ENCODE measurements at places on chromosomes 11 and 22. TPM values are rescaled to one million over a fixed set of nuclear protein-coding genes. Genes with fewer than 3 reads are reported as not detected.

DNA sequence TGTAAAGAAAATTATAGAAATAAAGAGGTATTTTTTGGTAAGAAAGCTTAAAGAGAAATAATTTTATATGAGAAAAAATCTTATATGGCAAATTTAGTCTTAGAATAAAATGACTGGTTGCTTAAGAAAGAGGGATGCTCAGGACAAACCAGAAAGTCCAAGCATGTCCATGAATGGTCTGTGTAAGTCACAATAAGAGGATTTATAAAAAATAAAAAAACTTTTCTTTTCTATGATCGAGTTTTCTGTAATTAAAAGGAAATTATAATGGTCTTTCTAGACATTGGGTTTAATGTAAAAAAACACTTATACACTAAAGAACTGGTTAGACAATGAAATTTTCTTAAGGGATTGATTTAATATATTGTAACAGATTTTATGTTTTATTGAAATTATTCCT is 819.6 kb downstream of the TBC1D22A start:
- DNase-seq, result no peak
- H3K27ac ChIP-seq, result no peak overlapping the region
- H3K36me3 ChIP-seq, result no peaks in the 10 kb centered on the region
- H3K4me3 ChIP-seq, result no peak overlapping the region
- no peaks in the 10 kb centered on the region for H3K4me1 ChIP-seq

DNA sequence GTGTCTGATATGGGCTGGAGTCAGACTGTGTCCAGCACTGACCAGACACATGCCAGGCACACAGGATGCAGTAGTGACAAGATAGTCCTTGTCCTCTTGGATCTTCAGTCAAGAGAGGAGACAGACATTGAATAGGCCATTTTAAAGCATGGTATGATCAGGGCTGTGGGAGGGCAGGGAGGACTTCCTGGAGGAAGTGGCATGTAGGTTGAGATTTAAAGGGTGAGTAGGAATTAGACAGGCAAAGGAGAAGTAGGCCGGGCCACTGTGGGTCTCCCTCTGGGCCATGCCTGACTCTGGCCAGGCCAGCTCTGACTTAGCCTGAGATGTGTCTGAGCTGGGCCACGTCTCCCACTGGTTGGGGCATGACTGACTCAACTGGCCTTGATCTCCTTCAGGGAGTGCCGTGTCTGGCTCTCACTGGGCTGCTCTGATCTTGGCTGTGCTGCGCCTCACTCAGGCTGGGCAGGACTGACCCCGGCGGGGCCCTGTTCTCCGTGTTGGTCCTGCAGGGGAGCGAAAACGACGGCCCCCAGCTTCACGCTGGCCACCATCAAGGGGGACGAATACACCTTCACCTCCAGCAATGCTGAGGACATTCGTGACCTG is 71.2 kb downstream of the MYO7A start:
- peaks cover 2% of the 10 kb centered on the region for H3K4me1 ChIP-seq
- no peaks in the 10 kb centered on the region for H3K36me3 ChIP-seq
- no peaks in the 10 kb centered on the region for H3K27me3 ChIP-seq
- H3K4me3 ChIP-seq, result no peak overlapping the region

DNA sequence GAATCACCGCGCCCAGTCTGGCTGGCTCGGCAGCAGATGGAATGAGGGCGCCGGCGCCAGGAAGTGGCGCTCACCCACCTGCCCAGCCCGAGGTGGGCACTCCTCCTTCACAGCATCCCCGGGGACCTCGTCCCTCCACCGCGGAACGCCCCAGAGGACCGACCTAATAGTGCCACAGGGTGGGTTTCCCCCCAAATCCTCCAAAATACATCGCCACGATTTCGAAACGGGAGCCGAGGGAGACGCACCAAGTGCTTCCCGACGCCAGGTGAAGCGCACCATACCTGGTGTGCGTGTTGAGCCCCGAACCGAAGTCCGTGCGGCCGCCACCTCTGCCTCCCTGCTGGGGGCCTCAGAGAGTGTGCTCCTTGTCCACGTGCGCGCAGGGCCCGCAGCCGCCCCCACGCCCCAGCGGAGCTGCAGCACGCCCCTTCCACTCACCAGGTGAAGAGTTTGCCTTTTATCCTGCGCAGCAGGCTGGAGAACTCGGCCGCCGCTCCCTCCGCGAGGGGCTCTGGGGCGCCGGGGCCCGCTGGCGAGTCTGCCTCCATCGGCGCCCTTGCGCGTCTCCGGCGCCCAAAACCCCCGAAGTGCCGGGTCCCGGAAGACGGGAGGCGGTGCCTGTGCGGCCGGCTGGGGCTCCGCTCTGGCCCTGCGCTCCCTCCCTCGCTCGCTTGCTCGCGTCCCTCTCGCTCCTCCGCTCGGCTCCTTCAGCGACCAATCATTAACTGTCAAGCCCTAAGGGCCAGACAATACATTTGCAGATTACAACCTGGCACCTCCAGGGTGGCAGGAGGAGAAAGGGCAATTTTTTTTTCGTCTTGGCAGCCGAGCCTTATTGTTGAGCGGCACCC is at the start of gene SLC35F2:
TSS of gene SLC35F2 (minus strand) at position 571 of the 854 bp plus-strand sequence. CDS start at position 551, 20 bp downstream.
- H3K36me3 ChIP-seq, result no peaks in the 10 kb centered on the region
- H3K4me1 ChIP-seq, result peaks cover 14% of the 10 kb centered on the region
- DNase-seq, result peak; percentile 77
- H3K27ac ChIP-seq, result peak within 1 kb of the TSS; percentile 83

CNTN5 gene
- not detected for total RNA-seq

DNA sequence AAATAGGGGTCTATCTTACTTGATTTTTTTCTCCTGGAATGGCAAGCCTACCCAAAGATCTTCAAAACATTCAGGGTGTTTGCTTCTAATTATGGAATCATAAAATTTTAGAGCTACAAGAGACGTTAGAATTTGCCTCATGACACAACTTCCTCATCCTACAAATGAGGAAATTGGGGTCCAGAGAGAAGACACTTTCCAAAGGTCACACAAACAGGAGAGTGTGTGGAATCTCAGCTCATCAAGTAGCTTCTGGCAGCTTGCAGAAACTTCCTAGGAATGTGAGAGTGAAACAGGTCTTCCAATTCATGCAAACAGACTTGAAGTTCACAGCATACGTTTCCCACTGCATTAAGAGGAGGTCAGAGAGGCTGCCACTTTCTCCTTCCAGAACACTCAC is 976.0 kb downstream of the OPCML start:
- no peak overlapping the region for H3K27ac ChIP-seq
- no peak for DNase-seq
- H3K4me3 ChIP-seq, result no peak overlapping the region
- no peaks in the 10 kb centered on the region for H3K36me3 ChIP-seq
- no peaks in the 10 kb centered on the region for H3K4me1 ChIP-seq

DNA sequence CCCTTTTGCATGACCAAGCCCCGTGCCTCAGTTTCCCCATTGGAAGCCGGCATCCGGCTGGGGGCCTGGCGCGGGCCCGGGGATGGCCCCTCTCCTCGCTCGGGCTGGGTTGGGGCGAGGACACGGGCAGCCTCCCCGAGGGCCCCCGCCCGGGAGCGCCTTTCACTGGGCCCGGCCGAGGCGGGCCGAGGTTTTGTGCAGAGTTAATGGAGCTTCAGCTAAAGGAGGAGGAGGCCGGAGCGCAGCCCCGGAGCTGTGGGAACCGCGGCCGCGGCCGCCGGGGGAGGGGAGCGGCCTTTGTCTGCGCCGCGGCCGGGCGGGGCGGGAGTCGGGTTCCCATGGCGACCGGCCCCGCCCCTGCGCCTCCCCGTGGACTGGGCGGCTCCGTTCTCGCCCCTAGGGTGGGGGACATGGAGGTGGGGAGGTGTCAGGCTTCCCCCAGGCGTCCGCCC is 1.4 kb upstream of the MAPK11 start:
- no peak overlapping the region for H3K4me3 ChIP-seq
- peaks cover 4% of the 10 kb centered on the region for H3K27me3 ChIP-seq
- H3K27ac ChIP-seq, result no peak overlapping the region
- peaks cover 10% of the 10 kb centered on the region for H3K4me1 ChIP-seq

DNA sequence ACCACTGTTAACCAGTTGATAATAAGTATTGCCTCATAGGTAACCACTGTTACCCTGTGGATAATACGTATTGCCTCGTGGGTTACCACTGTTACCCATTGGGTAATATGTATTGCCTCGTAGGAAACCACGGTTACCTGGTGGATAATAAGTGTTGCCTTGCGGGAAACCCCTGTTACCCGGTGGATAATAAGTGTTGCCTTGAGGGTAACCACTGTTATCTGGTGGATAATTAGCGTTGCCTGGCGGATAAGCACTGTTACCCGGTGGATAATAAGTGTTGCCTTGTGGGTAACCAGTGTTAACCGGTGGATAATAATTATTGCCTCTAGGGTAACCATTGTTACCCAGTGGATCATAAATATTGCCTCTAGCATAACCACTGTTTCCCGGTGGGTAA is 27.3 kb upstream of the NXPE4 start:
- H3K27ac ChIP-seq, result no peak overlapping the region
- no peak overlapping the region for H3K4me3 ChIP-seq
- no peaks in the 10 kb centered on the region for H3K36me3 ChIP-seq
- no peaks in the 10 kb centered on the region for H3K4me1 ChIP-seq

DNA sequence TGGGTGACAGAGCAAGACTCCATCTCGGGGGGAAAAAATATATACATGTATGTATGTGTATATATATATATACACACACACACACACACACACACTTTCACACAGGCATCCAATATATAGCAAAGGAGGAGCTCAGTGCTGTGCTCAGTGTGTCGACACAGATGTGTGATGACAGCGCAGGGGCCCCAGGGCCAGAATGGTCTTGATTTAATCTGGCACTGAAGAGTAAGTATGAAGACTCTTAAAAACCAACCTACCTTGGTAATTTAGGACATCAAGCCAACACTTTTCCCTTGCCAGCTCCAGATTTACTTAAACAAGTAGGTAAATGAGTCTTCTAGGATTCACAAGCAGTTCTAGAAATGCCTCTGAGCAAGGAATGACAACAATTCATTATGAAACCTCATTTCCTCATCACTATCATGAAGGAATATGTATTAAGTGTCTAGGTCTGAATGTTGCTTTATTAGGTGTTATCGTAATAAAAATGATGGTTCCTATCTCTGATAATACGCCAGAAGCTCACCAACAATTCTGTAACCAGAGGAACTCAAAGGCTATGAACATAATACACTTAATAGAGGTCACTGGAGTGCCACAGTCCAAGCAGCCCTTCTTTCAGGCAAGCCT is 71.5 kb downstream of the SGSM3 start:
- no peaks in the 10 kb centered on the region for H3K27me3 ChIP-seq
- H3K36me3 ChIP-seq, result peaks cover 38% of the 10 kb centered on the region
- no peak overlapping the region for H3K27ac ChIP-seq
- no peak for DNase-seq

DNA sequence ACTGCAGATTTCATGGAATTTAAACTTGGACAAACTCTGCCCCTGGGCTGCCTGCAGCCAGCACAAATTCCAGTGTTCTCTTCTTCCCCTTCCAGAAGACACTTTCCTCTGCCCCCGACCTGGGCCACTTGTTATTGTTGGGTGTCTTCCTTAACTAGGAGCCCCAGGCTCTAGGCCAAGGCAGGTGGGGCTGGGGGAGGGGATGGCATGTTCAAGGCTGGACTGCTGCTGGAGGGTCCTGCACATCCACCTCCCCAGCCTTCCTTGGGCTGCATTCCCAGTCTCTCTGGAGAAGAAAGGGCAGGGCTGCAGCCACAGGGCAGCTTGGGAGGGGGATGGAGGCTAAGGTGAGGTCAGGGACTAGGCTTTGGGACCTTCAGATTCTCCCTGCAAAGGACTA is 11.5 kb upstream of the SLC22A6 start:
- no peak overlapping the region for H3K27ac ChIP-seq
- peaks cover 2% of the 10 kb centered on the region for H3K4me1 ChIP-seq
- H3K27me3 ChIP-seq, result peaks cover 3% of the 10 kb centered on the region
- no peak for DNase-seq

SNU13 gene
- total RNA-seq, result 153 TPM

DNA sequence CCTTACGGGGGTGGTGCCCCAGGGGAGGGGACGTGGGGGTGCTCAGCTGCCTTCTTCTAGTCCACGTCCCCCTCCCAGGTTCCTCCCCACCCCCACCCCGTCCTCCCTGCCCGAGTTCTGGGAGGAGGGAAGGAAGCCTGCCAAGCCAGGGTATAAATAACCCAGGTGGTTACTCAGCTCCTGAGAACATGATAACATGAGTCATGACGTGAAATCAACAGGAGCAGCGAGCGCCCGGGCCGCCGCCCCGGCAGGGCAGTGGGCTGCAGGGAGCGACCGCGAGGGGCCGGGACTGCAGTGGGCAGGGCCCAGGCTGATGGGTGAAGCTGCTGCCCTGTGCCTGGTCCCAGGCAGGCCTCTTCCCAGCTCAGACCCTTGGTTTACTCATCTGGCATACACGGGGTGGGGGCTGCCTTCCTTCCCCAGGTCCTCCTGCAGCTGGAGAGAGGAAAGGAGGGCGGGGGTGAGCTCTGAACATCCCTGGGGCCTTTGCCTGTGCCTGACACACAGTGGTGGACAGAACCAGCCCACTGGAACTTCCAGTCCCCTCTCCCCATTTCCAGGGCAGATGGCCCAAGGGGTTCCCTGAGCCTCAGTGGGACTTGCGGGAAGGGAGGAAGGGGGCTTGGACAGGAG is 8.8 kb upstream of the PDGFB start:
- H3K4me3 ChIP-seq, result peak overlapping the region; percentile 22
- peak; percentile 55 for DNase-seq
- no peaks in the 10 kb centered on the region for H3K36me3 ChIP-seq
- H3K27ac ChIP-seq, result no peak overlapping the region
- peaks cover 30% of the 10 kb centered on the region for H3K27me3 ChIP-seq

GRIK4 gene
- total RNA-seq, result not detected

DNA sequence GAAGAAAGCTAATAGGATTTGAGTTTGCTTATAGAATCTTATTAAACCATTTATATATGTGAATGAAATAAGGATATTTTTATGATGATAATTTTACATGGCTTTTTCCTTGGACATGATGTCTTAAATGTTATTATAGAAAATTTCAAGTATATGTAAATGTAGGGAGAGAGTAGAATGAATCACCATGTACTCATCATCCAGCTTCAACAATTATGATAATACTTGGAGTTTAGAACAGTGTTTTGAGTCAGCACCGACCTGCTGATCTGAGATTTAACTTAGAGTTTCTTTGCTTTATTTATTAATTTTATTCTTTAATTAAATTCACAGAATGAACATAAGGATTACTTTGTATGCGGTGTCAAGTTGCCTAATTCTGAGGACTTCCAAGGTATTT is 193.5 kb downstream of the UVRAG start:
- no peak overlapping the region for H3K4me3 ChIP-seq
- H3K27ac ChIP-seq, result no peak overlapping the region
- no peaks in the 10 kb centered on the region for H3K4me1 ChIP-seq
- no peaks in the 10 kb centered on the region for H3K27me3 ChIP-seq
- DNase-seq, result no peak

MYBPC3 gene
- not detected for total RNA-seq

- no peak overlapping the region for H3K27ac ChIP-seq
- no peaks in the 10 kb centered on the region for H3K4me1 ChIP-seq
- H3K36me3 ChIP-seq, result no peaks in the 10 kb centered on the region
- peaks cover 16% of the 10 kb centered on the region for H3K27me3 ChIP-seq
- no peak for DNase-seq
These were observed 13.7 kb downstream of the MS4A13 start for GRCh38 chr11:60528934-60529333.

LARGE1 gene
- 0.68 TPM for total RNA-seq

DMC1 gene
- 8.3 TPM for total RNA-seq

DNA sequence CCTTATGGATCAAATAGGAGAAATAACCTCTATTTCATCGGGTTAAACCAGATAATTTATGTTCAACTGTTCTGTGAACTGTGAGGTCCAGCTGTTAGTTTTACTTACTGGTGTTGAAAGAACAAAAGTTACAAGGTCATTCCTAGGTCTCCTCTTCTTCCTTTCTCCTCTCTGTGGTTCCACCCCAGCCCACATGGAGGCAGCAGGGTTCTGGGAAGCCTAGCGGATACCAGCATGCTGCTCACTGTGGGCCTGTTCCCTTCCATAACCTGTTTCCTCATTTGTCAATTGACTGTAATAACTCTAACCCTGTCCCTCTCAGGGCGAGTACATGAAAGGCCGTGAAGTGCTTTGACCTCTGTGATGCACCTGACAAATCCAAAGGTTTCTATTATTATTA is 27.8 kb downstream of the RELT start:
- peaks cover 8% of the 10 kb centered on the region for H3K36me3 ChIP-seq
- no peak overlapping the region for H3K4me3 ChIP-seq
- H3K4me1 ChIP-seq, result peaks cover 4% of the 10 kb centered on the region
- H3K27me3 ChIP-seq, result no peaks in the 10 kb centered on the region
